ENCODE measurements at places on chromosomes 2 and 18.
A peak's percentile ranks its signal among the peaks of the same experiment; 100 is the strongest.

- no peak for DNase-seq
Observed at GRCh38 chr2:216485237-216485636, 13.4 kb upstream of the RPL37A start.

DNA sequence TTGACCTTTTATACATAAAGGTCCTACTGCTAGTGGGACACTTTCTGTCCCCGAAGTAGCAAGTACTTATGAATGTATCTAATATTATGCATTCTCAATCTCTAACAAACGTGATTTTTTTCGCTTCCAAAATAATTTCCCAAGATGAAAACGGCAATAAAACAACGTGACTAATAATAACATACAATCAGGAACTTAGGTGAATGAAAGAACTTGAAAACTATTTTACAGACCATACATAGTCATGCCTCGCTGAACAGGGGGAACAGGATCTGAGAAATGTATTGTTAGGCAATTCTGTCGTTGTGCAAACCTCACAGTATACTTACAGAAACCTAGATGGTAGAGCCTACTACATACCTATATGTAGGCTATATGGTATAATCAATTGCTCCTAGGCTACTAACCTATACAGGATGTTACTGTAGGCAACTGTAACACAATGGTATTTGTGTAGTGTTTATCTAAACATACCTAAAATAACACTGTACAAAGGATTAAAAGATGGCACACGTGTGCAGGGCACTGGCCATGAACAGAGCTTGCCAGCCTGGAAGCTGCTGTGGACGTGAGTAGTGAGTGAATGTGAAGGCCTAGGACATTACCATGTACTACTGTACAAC lies 2.5 kb downstream of the RTN4 start:
- no peak for DNase-seq

DNA sequence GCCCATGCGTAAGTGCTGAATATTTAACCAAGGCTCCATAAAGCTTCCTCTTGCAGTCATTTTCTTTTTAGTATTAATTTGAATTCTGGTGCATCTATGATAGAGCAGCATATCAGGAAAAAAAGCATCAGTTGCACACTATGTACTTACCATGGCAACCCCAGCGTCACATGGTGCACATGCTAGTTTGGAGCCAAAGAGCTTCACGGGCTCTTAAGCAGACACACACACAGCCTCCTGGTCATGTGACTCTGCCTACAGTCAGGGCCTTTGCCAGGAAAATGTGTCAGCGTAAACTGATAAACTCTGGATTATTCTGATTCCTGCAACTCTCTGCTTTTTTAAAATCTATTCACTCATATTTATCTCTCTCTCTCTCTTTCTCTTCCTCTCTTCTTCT lies 30.2 kb downstream of the NYAP2 start:
- DNase-seq, result no peak

DNA sequence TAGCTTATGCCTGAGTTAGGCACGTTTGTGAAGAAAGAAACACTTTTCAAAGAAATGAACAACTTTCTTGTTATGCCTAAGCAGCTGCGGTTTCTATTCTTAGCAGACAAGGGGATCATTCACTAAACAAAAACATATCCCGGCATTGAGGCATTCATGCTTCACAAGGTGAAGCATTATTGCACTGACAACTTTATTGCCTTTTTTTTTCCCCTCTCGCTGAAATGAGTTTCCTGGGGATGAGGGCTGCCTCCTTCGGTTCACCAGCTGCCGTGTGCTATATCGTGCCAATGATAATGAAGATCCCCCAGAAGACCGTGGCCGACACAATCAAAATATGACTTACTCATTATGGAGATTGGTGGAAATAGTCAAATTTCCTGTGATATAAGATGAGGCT lies 288.2 kb upstream of the ST6GAL2 start:
- no peak for DNase-seq

GRCh38 chr18:22946217-22946616 lies 13.1 kb downstream of the RBBP8 start:
- no peak for DNase-seq

GRCh38 chr2:136117391-136117841 lies 533 bp downstream of the CXCR4 start:
- DNase-seq, result peak; percentile 31

DNA sequence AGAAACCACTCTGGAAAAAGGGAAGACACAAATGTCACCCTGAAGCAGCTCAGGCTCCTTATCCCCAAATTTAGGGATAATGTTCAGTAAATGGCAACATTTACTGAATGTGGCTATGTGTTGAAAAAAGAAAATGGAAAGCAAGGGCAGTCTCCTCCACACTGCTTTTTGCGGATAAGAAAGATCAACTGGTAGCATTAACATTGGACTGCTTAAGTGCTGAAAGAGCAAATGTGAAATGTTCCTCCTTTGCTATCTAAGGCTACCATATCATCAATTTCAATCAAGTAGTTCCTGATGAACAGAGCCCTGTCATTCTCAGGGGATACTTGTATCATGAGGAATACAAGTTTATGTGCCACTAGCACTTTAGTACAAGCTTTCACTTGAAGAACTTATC lies 12.5 kb downstream of the FBXO11 start:
- DNase-seq, result no peak

- no peak for DNase-seq
Observed at GRCh38 chr2:19579461-19579860, 221.0 kb upstream of the OSR1 start.

GRCh38 chr18:56108478-56109367 lies 520.7 kb upstream of the TCF4 start:
- DNase-seq, result no peak

DNA sequence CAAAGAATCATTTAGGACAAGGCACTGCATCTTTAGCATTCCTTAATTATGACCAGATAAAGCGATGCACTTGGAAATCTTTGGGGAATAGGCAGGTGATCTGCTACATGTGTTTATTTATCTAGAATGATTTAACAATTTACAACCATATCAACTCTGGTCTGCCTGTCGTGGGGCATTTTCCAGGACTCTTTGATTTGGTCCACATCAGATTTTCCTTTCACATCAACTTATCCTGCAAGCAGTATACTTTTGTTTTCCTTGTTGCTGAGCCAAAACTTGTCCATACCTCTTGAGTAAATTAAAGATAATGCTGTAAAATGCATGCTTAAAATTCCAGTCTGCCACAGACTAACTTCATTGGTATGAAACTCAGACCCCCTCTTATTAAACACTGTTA lies 312.4 kb upstream of the TCF4 start:
- no peak for DNase-seq

DNA sequence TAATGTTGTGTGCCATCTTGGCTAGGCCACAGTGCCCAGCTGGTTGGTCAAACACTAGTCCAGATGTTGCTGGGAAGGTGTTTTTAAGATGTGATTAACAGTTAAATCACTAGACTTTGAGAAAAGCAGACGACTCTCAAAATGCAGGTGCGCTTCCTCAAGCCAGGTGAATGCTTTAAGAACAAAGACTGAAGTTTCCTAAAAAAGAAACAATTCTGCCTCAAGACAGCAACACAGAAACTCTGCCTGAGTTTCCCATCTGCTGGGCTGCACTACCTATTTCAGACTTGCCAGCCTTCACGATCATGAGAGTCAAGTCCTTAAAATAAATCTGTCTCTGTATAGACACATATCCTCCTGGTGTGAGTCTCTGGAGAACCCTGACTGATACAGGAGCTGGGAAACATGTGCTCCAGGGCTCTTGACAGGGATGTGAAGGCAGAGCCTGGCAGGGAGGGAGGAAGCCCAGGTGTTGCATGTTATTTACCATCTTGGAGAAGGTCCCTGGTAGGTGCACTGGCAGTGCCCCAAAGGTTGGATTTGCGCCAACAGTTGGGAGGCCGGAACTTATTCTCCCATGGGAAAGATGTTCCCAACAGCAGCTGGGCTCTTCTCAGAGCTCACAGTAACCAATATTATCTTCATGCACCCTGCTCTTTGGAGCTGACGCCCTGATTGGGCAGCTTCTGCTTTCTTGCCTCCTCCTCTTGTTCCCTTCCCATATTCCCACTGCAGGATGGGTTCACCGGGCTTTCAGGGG lies 43.9 kb downstream of the ST6GAL2 start:
- DNase-seq, result no peak

DNA sequence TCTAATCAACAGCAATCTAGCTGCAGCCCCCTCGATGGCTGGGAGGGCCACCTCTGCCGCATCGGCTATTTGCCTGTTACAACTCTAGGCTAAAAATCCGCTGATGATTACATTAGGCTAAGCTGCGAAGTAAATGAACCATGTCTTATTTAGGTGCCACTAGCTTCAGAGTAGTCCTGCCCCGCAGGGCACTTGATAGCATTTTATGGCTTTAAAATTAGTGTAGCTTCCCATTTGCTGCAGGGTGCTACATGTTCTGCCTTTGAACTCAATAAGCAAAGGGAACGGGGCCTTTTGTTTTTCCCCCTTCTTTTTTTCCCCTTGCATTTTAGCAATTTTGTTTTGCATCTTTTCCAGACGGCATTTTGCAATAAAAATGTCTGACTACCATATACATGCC lies 270.2 kb downstream of the GBX2 start:
- DNase-seq, result no peak

- DNase-seq, result no peak
Observed at GRCh38 chr18:43393174-43393573, 115.9 kb upstream of the SYT4 start.

GRCh38 chr2:215754546-215754945 lies 258.8 kb downstream of the MREG start:
- no peak for DNase-seq

DNA sequence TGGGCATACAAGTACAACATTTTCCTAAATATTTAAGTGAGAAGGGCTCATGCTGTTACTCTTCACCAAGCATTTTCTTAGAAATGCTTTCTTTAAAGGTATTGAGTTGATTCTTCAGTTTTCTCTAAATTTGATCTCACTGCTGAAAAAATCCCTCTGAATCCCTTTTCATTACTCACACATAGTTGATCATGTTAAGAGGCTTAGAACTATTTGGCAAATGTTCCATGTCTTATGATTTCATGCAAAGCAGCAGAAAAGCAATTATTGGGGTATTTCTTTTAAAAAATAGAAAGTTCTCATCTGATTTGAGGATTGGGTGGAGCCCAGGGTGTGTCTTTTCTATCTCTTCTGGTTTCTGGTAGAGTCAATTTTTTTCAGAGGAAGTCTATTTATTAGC lies 1079.8 kb upstream of the ZEB2 start:
- DNase-seq, result no peak

DNA sequence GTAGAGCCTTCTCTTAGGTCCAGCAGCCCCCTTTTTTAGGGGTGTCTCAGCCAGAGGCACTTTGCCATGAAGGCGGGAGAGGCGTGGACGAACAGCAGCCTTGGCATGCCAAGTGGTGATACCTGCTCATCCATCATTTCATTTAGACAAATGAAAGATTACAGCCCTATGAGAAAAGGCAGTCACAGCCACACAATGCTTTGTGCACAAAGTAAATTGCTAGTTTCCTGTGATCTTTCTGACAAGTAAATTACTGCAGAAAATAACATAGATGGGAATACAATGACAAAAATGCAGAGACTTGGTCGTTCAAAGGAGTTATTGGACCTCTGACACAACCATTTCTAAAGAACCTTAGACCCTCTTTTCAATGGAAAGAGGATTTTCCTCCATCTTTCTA lies 94.9 kb downstream of the RND3 start:
- no peak for DNase-seq

- DNase-seq, result no peak
Observed at GRCh38 chr2:126642031-126642430, 13.9 kb upstream of the GYPC start.

- no peak for DNase-seq
Observed at GRCh38 chr2:132593171-132593570, 76.8 kb downstream of the LYPD1 start.

DNA sequence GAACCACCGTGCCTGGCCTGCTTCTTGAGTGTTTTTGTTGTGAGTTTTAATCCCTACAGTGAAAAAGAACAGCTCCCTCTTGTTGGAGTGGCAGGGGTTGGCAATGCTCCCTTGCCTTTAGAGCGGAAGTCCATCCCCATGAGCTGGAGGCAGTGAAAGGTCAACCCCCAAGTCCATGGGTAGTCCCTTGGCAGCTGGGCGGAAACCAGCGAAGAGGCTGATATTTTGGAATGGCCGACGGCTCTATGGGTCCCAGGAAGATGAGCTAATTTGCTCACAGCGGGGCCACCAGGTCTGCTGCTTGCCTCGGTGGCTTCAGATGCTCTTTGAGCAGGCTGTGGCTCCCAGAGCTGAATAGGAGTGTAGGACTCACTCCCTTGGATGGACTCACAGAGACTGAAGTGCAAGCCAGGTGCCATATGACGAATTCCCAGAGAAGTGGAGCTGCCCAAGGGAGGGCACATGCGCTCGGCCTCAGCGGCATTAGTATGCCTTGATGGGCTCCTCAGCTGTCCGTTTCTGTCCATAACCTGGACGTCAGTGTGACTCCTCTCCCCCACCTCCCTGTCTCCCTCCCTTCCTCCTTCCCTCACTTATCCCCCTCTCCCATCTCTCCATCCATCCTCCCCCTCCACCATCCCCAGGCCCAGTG lies 25.4 kb upstream of the RHOB start:
- no peak for DNase-seq

DNA sequence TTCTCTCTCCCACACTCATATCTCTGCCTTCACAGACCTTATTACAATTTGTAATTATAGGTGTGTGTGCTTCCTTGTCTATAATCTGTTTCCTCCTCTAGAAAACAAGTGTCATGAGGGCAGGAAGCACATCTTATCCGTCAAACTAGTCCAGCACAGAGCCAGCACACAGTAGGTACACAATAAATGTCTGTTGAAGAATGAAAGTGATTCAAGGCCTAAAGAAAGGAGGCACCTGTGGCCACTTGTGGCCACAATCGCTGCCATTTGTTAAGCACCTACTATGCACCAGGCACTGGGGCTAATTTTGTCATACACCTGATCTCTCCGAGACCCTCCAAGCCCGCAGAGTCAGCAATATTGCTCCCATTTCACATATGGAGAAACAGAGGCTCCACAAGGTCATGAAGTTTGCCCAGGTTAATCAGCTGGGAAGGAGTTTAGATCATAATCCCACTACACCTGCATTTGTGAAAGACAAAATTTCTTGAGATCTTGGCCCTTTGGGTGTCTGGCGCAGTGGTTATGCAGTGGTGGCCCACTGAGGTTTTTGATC lies 78.4 kb downstream of the TNS1 start:
- no peak for DNase-seq

GRCh38 chr2:108916122-108916795 lies 72.8 kb downstream of the EDAR start:
- DNase-seq, result no peak

- no peak for DNase-seq
Observed at GRCh38 chr2:236909802-236910201, 175.9 kb upstream of the COPS8 start.

GRCh38 chr18:2850816-2851215 lies 4.0 kb downstream of the EMILIN2 start:
- DNase-seq, result no peak

DNA sequence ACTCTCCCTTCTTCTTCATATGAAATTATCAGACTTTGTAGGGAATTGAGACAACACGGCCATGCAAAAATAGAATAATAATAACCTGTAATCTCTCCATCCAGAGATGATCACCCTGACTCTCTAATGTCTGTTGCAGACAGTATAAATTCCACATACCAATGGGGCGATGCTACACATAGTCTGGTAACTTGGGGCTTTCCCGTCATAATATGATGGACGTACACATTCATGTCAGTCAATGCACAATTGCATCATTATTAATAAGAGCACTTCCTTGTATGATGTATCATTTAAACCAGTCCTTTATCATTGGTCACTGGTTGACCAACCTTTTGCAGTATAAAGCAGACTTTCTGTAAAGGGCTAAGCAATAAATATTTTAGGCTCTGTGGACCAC lies 39.5 kb upstream of the SCLY start:
- no peak for DNase-seq

Data from activated naive CD4-positive, alpha-beta T cell (primary cell).